Coronary artery (tissue), 2 donors: ENCODE measurements at places on chromosomes 11 and 22.
A peak's percentile ranks its signal among the peaks of the same experiment; 100 is the strongest.

- no peak for DNase-seq
These were observed 7.8 kb downstream of the CD3D start for GRCh38 chr11:118334745-118335144.

GRCh38 chr11:33262011-33262645 lies 4.9 kb downstream of the HIPK3 start:
- no peak for DNase-seq

- no peak for DNase-seq
These were observed 2.2 kb downstream of the C11orf52 start for GRCh38 chr11:111920908-111921307.

DNA sequence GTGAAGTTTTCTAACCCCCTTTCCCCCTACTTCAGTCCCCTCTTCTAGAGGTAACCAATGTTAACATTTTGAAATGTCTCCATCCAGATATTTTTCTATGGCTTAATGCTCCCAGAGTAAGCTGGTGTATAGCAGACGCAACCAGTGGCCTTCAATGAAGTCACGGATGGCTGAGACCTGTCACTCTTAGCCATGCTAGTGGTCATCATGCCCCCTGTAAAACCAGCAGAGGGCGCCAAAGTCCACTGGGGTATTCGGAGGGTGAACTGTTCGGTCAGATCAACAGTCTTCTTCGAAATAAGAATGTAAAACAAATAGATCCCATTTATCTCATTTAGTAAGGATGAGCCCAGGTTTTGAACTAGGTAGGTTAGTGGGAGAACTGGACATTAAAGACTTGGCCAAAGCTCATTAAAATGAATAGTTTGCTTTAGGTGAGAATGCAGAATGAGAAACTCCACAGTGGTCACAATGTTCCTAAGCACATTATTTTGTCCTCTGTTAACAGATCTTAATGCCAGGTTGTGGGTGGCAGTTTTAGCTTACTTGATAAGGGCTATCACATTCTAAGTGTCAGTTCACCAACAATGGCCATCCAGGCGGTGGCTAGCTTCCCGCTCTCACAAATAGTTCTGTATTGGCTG lies 8.6 kb upstream of the MMP8 start:
- no peak for DNase-seq

DNA sequence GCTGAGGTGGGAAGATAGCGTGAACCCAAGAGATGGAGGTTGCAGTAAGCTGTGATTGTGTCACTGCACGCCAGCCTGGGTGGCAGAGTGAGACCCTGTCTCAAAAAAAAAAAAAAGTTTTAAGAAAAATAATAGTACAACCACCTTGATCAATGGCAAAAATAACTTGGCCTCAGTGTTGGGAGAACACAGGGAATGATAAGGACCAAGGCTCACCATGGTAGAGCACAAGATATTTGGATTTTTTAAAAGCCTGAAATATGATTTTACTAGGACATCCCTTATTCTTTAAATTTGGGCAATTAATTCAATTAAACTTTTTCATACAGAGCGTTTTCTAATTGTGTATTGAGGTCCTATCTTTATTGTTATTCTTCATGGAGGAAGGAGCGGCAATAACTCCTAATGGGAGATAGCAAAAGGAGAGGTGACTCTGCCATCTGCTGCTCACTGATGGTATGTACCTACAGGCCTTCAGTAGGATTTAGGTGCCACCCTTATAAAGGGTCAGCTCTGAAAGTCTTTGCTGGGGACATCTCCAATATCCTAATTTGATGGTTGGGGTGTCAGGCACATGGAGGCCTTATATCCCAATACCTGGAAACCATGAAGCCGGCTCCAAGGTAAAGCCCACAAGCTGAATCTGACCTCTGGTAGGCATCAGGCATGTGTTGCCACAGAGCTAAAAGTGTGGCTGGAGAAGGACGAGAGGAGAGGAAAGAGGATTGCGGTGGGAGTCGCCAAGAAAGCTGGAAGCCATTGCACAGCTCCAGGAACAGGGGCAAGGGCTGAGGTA lies 21.9 kb upstream of the POLD3 start:
- DNase-seq, result no peak

DNA sequence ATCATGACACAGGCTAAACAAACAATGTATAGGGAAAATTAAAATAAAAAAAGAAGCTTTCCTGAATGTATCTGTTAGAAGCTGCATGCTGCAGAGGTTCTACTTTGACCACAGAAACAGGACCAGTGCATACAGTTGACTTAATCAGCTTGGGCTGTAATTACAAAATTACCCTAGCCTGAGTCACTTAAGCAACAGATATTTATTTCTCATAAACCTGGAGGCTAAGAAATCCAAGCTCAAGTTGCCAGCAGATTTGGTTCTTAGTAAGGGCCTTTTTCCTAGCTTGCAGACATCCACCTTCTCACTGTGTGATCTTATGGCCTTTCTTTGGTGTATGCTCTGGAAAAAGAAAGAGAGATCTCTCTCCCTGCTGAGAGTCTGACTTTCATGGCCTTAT lies 946.5 kb upstream of the RAG2 start:
- DNase-seq, result no peak

- no peak for DNase-seq
These were observed 78.9 kb upstream of the TBCEL start for GRCh38 chr11:120945042-120945441.

DNA sequence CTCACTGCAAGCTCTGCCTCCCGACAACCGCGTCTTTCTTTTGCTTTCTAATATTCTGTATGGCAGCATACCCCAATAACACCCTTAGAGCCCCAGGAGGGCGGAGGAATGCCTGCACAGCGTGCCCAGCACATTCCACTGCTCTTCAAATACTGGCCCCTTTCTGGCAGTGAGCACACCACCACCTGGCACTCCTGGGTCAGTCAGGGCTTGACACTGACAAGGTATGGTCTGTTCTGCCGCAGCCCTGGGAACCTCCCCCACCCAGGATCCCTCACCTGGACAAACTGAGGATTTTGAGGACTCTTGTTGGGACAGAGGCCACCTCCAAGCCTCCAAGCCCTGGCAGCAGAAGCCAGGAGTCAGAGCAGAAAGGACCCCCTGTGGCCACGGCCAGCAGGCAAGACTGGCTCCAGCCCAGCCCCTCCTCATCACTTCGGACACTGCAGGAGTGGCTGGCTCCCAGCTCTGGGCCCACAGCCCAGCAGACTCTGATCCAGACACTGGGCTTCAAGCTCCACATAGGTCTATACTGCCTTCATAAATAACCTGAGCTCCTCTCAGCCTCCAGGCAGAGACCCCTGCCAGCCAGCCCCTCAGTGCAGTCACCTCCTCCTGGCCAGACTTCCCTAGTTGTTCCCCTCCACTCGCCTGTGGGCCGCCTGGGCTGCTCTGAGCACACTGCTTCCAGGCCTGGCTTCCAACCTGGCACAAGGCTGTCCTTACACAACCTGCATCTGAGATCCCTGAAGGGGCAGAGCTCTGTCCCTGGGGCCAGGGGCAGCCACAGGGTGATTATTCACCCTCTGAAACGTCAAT lies 14.5 kb downstream of the CARS1 start:
- no peak for DNase-seq

DNA sequence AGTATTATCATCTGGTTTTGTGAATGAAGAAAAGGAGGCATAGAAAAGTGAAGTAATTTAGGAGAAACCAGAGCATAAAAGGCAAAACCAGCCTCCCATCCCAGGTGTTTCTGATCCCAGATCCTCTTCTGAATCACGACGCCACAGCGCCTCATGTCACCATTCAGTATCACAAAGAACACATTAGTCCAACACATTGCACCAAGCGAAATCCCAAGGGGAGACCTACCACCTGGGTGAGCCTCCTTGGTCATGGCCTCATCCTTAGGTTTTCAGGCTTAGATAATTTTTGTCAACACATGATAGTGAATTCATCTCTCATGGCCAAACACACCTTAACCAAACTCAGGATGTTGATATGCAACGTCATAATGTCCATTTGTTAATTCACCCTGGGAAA lies 181.5 kb upstream of the SORL1-AS1 start:
- DNase-seq, result no peak

DNA sequence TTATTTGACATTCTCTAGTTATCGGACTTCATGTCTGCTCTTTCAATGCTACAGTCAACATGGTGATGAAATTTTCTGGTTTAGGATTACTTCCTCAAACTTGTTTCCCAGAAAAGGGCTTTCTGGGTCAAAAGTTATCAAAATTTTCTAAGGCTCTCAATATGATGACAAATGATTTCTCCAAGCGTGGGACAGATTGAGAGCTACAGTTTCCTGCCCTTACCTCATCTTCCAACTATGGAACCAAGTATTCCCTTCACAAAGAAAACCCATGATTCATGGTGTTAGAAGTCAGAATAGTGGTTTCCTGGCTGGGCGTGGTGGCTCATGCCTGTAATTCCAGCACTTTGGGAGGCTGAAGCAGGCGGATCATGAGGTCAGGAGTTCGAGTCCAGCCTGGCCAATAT lies 17.8 kb downstream of the MYO18B start:
- no peak for DNase-seq

DNA sequence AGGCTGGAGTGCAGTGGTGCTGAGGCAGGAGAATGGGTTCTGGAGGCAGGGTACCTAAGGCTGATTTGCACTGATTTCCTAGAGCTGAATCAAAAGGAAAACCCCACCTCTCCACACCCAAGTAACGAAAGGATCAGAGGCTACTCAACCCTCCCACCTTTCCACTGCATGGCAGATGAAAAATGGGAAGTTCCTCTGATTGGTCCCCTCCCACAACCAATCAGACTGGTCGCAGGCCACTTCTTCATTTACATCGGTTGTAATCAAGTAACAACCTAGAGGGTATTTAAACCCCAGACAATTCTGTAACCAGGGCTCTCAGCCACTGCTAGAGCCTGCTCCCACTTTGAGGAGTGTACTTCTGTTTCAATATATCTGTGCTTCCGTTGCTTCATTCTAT lies 18.6 kb upstream of the PARVB start:
- DNase-seq, result no peak

DNA sequence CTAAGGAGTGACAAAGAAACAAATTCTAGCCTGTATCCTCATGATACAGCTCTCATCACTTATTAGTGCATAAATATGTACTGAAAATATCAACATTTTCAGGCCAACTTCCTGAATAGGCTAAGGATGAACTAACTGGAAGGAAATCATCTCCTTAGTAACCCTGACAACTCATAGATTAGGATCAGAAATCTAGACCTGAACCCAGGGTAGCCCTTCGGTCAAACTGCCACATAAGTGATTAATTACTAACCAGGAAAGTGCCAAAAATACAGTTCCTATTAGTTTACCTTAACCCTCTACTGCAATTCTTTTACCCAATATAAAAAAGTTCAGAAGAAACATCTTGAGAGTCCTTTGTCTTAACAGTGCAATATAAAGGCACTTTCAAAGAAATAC lies 40.0 kb downstream of the AMBRA1 start:
- no peak for DNase-seq

- no peak for DNase-seq
These were observed 22.4 kb downstream of the DERL3 start for GRCh38 chr22:23816156-23816976.

- DNase-seq, result no peak
These were observed 9.6 kb upstream of the WNT11 start for GRCh38 chr11:76215941-76216340.

- DNase-seq, result no peak
These were observed 510.3 kb downstream of the BRD1 start for GRCh38 chr22:49317369-49317768.

GRCh38 chr22:20550851-20551744 lies 43.7 kb downstream of the MED15 start:
- DNase-seq, result peak; percentile 85

- no peak for DNase-seq
These were observed 38.2 kb downstream of the SLCO2B1 start for GRCh38 chr11:75189108-75189507.

DNA sequence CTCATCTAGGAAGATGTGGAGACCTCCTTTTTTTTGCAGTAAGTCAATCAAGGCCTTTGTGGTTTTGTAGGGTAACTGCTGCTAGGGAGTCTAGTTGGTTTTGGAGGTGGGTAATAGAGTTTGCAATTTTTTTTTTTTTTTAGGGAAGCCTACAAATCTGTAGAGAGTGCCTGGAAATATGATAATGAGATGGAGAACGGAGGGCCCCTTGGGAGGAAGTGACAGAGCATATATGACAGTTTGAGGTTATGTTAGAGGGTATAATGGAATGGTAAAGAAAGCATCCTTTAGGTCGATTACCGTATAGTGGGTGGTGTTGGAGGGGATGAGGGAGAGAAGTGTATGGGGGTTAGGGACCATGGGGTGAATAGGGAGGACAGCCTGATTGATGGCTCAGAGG lies 98.3 kb downstream of the ELP4 start:
- DNase-seq, result no peak

- no peak for DNase-seq
These were observed 199.4 kb upstream of the LUZP2 start for GRCh38 chr11:24297461-24297860.

DNA sequence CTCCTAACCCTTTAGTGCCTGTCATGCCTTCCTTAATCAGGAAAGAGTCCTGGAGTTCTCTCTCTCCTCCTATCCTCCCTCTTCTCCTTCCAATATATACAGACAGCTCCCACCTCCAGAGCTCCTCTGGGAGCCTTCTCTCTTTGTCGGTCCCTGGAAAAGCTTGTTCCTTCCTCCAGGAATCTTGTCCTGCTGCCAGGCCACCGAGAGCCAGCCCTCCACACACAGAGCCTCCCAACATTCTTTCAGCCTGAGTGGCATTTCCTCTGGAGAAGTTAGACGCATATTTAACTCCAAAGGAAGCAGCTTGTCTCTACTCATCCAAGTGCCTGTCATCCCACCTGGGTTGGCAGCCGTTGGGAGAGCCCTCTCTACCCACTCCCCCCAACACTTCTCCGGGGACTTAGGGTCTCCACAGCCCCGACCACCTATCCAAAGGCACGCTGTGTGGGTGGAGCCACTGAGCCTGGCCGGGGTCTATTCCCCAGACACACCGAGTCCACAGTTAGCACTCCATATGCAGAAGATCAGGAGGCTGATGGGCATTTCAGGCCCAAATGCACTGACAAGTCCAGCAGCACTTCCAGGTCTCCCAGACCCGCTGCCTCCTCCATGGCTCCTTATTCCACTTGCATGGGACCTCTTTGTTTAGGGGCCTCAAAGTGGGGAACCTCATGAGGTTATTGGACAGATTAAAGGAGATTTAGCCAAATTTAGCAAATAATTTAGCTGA lies 31.1 kb downstream of the DKK3 start:
- peak; percentile 88 for DNase-seq

GRCh38 chr22:36486619-36487384 lies 5.4 kb upstream of the TXN2 start:
- DNase-seq, result no peak
